ENCODE measurements at places on chromosomes 7 and 10.

- no peak for DNase-seq
These were observed 27.3 kb downstream of the SLC35B4 start for GRCh38 chr7:134289423-134289822.

DNA sequence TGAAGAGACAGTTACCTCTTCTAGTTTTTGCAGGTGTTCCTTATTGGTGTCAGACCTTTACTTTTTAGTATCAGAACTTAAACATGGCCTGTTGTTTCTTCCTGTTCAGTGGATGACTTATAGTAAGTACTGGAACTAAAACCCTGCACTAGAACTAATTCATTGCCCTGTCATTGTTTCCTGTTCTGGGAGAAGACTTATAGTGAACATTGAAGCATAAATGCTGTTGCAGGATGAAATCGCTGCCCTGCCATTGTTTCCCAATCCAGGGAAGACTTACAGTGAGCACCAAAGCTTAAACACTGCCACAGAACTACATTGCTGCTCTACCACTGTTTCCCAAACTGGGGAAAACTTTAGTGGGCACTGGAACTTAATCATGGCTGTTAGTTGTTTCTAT is 13.1 kb downstream of the IPMK start:
- no peak for DNase-seq

GRCh38 chr10:15122477-15123030 is 25.4 kb downstream of the RPP38 start:
- DNase-seq: no peak

GRCh38 chr7:47074702-47075153 is 507.2 kb downstream of the TNS3 start:
- peak; percentile 29 for DNase-seq

DNA sequence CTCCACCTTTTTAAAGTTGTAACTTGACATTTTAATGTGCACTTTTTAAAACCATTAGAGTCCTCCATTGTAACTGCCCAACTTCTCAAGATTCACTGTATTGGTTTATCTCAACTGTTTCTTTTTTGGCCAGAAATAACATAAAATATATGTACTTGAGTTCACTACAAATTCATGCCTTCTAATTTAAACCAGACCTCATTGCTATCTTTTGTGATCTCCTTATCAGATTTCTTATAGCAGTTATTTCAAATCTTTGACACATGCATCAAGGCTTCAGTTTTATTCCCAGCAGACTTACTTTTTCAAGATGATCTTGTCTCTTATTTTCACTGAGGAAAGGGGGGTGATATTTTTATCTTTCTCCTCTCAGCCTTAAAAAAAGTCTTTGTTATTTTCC is 154.3 kb downstream of the PHF14 start:
- peak; percentile 23 for DNase-seq

- DNase-seq: no peak
These were observed 247.8 kb downstream of the DOCK4 start for GRCh38 chr7:111958431-111958830.

DNA sequence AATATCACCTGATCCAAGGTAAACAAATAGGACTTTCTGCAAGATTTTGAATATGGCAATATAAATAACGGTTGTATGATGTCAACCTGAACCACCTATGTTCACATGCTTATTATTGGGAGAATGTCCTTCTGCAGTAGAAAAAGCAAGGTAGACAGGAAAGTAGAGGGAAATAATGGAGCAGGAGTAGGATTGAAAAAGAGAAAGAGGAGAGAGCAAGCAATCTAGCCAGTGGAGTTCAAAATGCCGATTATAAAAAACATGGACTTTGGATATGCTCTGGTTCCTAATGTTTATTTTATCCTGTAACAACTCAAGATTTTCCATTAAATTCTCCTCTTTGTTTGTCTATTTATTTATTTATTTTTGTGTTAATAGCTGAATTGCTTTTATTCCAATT is 878.0 kb upstream of the KCND2 start:
- no peak for DNase-seq

- DNase-seq: no peak
These were observed 14.5 kb downstream of the FAM24B start for GRCh38 chr10:122864901-122865300.

GRCh38 chr10:91768123-91768522 is 30.1 kb upstream of the TNKS2 start:
- DNase-seq: no peak

GRCh38 chr7:82044497-82045080 is 274.7 kb upstream of the HGF start:
- DNase-seq: peak; percentile 64

- no peak for DNase-seq
These were observed 21.7 kb downstream of the TRIM24 start for GRCh38 chr7:138481447-138482380.

DNA sequence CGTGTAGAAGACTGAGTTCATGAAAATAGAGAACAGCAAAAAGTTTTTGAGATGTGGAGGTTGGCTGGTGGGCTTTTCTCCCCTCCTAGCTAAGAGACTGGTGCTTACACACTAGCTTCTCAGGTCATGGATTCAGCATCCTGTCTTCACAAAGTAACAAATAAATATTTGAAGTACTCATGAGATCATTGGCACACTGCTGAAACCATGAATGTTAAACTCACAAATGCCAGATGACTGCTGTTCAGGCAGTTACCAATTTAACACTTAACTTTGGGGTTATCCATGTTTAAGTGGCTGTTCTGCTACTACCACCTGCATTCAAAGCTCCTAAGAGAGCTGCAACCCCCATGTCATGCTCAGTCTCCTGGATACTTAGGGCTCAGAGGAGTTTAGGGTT is 119.0 kb upstream of the BET1 start:
- DNase-seq: no peak

DNA sequence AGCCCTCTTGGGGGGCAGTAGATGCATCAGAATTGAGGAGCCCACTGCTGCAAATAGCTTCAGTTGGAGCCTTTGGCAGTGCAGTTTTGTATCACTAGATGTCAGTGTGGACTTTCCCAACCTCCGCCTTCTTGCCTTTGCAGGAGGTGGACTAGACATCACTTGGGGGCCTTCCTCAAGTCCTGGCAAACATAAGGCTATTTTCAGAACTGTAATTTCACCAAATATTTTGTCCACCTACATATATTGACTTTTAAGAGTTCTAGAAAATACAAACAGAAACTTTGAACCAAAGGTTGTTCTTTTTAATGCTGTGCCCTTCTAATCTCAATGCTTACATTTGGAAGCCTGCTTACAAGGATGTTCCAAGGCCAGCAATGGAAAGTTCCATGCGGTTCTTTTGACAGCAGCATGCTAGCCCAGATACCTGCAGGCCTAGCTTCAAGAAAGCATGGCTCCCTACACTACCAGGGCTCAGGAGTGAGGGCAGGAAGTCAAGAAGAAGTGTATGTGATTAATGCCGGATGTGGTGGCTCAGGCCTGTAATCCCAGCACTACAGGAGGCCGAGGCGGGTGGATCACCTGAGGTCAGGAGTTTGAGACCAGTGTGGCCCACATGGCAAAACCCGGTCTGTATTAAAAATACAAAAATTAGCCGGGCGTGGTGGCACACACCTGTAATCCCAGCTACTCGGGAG is 8.0 kb upstream of the ZNRF2 start:
- DNase-seq: peak; percentile 70

- no peak for DNase-seq
These were observed 134.0 kb downstream of the PAXIP1 start for GRCh38 chr7:154868921-154869320.

- no peak for DNase-seq
These were observed 152.1 kb upstream of the GHITM start for GRCh38 chr10:83987216-83987615.

DNA sequence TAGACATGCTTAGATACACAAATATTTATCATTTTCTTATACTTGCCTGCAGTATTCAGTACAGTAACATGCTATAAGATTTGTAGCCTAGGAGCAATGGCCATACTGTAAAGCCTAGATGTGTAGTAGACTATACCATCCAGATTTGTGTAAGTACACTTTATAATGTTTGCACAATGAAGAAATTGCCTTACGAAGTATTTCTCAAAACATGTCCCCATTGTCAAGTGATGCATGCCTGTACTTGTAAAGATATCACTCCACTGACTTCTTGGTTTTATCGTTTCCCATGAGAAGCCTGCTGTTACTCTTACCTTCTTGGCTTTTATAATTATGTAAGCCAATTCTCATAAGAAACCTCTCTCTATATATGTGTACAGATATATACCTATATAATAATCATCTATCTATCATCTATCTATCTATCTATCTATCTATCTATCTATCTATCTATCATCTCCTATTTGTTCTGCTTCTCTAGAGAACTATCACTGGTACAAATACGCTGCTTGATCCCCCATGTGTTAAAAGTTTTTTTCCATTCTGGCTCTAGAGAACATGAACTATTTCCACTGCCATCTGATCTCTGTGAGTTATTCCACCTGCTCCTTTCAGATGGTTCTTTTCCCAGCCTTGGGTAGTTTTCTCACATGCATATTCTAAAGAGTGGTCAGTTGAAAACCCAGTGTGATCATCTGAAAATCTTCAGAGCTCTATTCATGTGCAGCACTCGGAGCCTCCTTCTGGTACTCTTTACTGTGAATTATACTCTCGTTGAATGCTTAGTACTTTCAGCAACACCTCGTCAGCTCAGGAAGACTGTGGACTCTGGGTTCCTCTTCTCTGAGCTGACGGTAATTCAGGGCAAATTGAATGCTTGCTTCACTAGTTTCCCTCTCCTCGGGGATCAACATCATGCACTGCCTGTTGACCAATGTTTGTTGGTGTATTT is 14.5 kb upstream of the VCL start:
- no peak for DNase-seq

GRCh38 chr10:104578671-104579070 is 62.4 kb upstream of the SORCS3 start:
- DNase-seq: no peak
